ENCODE measurements at places on chromosomes 12 and 14.
A peak's percentile ranks its signal among the peaks of the same experiment; 100 is the strongest.

- peak; percentile 83 for DNase-seq
Measured at GRCh38 chr12:113862590-113863454, 103.3 kb downstream of the RBM19 start.

GRCh38 chr14:102901633-102902032, 20.8 kb upstream of the AMN start:
- no peak for DNase-seq

GRCh38 chr12:12839873-12840579, 26.9 kb downstream of the DDX47 start:
- peak; percentile 79 for DNase-seq

DNA sequence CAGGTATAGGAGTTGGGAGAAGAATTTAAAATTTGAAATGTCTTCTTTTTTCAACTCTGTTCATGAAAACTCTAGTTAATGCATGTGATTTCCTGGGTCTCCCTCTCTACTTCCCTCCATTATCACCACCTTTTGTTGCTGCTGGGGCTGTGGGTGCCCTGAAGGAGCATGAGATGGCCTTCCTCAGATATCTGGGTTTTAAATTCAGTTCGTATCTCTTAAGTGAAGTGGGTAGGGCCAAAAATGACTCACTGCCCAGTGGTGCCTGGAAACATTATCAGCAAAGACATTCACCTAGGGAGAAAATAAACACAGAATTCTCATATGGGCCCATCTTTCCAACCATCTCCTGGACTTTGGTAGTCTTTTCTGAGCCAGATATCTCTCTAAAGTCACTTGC, 234.9 kb upstream of the PLEKHG7 start:
- no peak for DNase-seq

- DNase-seq, result no peak
Measured at GRCh38 chr14:77498984-77499527, 440 bp upstream of the ISM2 start.

GRCh38 chr12:27564612-27565213, 40.7 kb downstream of the PPFIBP1 start:
- DNase-seq, result peak; percentile 22

- DNase-seq, result peak; percentile 40
Measured at GRCh38 chr12:49636979-49637755, 13.8 kb downstream of the PRPF40B start.

DNA sequence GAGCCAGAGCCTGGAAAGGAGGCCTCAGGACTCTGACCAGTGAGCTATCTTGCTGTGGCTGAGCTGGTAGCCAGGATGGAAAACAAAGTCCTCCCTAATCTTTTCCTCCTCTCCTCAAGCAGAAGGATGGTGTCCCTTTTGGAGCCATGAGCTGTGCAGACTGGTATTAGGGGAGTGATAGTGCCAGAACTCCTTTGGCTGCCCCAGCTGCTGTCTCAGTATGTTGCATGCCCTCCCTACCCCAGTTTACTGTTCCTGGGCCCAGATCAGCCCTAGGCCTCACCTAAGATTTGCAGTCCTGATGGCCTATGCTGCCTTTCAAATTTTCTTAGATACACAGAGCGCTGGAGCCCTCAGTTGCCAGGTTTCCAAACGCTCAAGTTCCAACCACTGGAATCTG, 150.3 kb upstream of the ALG10B start:
- no peak for DNase-seq

GRCh38 chr14:99945732-99946651, 119.2 kb upstream of the EVL start:
- no peak for DNase-seq

GRCh38 chr12:118307069-118307954, 65.4 kb downstream of the TAOK3 start:
- peak; percentile 78 for DNase-seq

DNA sequence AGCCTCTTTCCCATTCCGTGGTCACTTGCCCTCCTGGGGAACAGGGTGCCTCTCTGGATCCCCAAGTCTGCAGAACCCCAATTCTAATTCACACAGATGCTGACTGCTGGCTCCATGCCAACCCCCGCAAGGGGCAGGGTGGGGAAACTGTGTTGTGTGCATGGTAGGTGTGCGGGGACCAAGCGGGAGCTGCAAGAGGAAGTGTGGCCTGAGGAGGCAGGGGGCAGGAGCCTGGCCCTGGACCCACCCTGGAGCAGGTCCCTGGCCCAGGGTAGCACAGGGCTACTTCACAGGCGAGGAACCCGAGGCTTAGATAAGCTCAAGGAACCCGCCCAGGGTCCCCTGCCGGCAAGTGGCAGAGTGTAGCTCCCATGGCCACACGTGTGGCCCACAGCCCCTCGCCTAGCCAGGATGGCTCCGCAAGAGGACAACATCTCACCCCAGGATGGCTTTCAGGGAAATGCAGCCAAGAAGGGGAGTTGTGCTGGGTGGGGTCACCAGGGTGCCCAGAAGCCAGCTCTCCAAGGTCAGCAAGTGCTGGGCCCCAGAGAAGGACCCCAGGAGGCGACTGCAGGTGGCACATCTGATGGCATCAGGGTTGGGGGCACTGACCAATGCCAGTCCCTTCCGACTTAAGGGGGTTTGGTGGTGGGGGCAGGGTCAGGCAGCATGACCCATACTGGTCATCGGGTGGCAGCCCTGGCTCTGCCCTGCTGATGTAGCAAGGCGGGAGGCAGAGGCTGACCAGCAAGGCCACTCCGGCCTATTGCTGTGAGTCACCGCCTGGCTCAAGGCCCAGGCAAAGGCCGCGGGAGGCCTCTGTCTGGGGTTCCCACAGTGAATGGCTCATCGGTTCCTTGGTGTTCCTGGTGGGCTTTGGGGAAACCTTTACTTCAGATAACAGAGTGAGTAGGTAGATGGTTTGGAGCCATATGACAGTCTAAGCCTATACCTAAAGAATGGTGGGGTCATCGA, 37.3 kb upstream of the EML1 start:
- DNase-seq, result peak; percentile 93

DNA sequence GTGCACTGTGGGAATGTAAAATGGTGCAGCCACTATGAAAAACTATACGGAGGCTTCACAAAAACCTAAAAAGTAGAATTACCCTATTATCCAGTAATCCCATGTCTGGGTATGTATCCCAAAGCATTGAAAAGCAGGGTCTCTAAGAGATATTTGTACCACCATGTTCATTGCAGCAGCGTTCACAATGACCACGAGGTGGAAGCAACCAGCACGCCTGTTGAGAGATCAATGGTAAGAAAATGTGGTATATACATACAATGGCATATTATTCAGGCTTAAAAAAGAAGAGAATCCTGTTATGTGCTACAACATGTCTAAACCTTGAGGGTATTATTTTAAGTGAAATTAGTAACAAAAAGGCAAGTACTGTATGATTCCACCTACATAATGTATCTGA, 910 bp upstream of the NOPCHAP1 start:
- no peak for DNase-seq

DNA sequence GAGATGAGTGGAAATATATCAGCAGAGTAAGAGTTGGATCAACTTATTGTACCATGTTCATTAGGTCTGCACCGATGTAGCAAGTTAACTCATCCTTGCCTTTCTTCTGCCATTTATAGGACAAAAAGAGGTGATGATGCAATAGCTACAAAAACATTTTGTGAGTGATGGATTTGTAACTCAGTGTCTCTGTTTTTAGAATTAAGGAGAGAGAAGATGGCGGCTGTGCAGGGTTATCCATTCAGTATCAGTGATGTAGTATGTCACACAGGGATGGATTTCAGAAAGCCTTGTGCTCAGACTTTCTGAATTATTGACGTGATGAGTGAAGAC, 62.1 kb upstream of the GNPNAT1 start:
- DNase-seq, result no peak

GRCh38 chr14:66638689-66639088, 130.7 kb downstream of the GPHN start:
- no peak for DNase-seq

DNA sequence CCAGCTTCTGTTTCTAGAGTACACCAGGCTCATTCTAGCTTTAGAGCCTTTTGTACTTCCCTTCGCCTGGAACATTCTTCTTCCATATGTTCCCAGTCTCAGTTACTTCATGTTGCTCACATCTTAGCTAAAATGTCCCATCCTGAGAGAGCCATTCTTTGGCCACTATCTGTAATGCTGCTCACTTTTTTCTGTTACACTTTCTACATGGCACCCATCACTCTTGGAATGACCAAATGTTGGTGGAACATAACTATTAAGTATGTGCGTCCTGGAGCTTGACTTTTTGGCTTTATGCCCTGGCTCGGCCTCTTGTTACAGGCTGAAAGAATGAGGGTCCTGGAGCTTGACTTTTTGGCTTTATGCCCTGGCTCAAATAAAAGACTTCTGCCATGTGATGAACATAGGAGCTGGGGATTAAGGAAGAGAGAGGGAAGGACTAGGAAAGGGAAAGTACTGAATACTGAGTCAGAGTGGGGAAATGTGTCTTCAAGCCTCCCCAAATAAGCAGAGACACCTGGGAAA, 442.9 kb upstream of the ATP2B1 start:
- DNase-seq, result no peak

DNA sequence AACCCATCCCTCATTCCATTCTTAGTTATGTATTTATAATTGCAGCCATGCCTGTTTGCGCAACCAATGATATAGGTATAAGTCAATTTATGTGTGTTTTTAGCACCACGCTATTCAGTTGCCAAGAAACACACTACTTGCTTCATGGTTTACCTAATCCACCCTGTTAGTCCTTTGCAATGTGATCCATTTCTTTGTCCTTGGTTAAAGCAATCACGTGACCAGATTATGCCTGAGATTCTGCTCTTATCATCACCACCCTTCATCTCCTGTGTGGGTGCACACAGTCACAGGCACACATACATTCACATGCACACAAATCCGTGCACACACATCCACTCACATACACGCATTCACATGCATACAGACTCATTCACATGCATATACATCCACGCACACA, 52.3 kb upstream of the KCNA5 start:
- DNase-seq, result no peak

- no peak for DNase-seq
Measured at GRCh38 chr14:64502887-64503433, 678 bp downstream of the ZBTB25 start.

DNA sequence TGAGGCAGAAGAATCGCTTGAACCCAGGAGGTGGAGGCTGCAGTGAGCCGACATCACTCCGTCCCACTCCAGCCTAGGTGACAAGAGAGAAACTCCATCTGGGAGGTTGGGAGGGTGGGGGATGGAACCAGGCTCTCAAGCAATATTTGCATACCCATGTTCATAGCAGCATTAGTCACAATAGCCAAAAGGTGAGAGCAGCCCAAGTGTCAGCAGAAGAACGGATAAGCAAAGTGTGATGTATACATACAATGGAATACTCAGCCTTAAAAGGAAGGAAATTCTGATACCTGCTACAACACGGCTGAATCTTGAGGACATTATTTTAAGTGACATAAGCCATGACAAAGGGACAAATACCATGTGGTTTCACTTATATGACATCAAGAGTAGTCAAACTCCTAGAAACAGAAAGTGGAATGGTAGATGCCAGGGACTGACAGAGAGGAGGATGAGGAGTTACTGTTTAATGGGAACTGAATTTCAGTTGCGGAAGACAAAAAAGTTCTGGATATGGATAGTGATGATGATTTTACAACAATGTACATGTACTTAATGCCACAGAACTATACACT, 11.6 kb downstream of the DAD1 start:
- no peak for DNase-seq
